ENCODE measurements at places on chromosomes 1 and 21.

DNA sequence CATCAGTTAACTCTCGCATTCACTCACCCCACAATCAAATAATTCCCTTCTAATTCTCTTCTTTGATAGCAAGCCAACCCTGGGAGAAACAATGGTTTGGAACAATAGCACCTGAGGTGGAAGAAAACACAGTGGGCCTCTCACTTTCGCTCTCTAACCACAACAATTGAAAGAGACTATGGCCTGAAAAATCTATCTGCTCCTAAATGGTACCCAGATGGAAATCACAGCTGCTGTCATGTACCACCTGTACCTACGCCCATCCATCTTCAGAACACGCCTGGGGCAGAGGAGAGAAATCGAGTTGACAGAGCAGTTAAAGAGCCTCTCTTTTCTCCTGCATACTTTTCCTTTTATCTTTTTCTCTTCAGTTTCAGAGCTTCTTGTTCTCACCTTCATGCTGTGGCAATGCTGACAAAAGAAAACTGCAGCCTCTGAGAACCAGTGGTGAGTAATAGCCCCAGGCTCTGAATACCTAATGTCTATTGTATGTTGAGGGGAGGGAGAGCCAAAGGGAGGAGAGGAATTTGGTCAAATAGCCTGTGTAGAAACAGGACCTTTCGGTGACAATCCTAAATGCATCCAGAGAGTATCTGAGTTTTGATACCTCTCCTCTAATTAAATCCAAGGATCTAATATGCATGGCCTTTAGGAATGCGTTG lies 57.7 kb downstream of the ZC3H11B start:
- no peak for DNase-seq

DNA sequence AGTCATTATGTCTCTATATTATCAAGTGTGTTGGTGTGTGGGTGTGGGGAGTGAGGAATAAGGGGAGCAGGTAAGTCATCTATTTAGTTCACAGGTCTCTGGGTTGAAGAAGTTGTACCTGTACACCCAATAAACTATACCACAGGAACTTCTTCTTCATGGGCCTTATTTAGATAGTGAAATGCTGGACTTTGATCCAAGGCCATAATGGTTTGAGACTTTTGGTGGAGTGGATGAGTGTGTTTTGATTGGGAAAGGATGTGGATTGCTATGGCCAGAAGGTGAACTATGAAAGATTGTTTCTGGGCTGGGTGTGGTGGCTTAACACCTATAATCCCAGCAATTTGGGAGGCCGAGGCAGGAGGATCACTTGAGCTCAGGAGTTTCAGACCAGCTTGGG lies 7.0 kb upstream of the ZMYM6 start:
- DNase-seq, result no peak

DNA sequence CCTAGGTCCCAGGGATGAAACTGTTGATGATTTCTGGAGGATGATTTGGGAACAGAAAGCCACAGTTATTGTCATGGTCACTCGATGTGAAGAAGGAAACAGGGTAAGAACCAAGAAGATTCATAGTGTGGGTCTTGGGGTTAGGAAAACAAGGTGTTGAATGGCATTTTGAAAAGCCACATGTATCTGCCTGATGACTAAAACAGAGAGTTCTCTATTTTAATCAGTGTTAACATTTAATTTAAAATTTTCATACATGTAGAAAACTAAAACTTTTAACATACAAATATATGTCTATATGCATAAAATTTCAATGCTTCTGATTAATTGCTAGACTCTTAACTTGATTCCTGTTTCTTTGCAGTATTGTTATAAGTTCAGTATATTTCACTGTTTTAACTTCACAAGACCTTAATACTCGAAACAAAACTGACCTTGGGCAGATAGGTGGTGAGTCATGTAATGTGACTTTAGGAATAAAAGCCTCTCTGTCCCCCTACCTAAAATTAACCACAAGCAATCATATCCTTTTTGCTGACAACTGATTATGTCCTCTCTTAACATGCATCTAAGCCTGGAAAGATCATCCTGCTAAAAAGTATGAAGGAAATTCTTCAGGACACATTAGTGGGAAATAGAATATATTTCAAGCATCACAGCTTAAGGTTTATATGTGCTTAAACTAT lies 95.6 kb downstream of the PTPRC start:
- DNase-seq, result no peak

GRCh38 chr1:245878585-245878984 lies 628.5 kb downstream of the SMYD3 start:
- DNase-seq, result no peak

- DNase-seq, result no peak
These were observed 64.1 kb upstream of the ETV3 start for GRCh38 chr1:157202331-157202730.

DNA sequence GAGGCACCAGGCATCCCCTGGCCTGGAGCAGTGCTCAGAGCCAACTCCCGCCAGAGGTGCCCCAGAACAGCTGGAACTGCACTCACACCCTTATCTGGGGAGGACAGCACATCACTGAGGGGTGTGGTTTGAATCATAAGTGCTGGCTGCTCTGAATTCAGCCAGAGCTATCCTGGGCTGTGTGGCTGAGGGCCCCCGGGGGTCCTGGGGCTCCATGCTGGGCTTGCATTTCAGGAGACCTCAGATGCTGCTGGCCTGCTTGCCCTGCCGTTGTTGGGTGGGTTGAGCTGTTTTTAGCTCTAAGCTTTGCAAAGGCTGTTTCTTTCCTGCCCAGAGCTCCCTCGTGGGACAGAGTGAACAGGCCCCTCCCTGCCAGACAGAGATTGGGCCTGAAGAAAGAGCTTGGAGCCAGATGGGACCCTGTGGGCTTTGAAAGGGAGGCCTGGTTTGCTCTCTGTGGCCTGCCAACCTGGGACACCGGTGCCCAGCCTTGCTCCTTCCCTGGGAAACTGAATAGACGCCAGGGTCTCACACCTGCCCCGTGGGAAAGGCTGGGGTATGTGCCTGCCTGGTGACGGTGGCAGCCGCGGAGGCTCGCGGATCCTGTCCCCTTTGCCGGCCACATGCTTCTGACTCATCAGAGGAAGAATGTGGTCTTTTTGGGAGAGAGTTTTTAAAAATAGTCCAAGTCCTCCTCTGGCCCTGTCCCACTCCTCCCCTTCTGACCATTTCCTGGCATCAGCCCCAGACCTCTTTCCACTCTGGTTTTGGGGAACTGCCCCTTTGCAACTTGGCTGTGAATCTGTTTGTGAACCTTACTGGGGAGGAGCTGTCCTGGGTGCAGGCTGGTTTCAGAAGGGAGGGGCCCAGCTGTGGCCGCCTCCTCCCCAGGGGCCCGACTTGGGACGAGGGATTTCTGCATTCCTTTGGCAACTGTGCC lies 30.0 kb downstream of the ARHGEF10L start:
- no peak for DNase-seq

- no peak for DNase-seq
These were observed 806 bp downstream of the DDOST start for GRCh38 chr1:20660363-20660762.

- no peak for DNase-seq
These were observed 10.8 kb downstream of the COL9A2 start for GRCh38 chr1:40306296-40306695.

DNA sequence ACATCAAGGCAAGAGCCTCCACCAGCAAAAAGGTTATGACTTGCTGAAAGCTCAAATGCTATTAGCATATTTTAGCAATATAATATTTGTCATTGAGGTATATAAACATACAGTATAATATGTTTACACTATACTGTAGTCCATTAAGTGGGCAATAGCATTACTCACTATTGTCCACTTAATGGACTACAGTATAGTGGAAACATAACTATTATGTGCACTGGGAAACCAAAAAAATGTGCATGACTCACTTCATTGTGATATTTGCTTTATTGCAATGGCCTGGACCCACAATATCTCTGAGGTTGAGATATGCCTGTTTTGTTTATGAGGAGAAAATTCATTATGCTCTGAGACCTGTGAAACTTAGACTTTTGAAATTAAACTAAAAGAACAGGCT lies 300.0 kb downstream of the BARHL2 start:
- DNase-seq, result no peak

DNA sequence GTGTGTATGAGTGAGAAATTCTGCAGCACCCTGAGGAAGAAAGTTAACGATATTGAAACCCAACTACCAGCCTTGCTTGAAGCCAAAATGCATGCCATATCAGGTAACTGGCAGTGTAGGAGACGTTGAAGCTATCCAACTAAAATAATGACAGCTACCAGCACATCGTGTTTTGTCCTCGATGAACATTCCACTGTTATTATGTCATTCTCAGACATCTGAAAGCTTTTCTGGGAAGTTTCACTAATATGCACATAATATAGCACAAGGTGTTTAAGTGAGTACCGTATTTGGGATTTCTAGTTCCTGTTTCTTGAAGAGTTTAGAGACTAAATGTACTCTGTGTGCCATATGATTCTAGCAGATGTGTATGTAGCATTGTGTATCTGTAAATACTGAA lies 173.5 kb downstream of the DISC1 start:
- DNase-seq, result peak; percentile 4

GRCh38 chr1:93907718-93908117 lies 1.5 kb downstream of the GCLM start:
- DNase-seq, result peak; percentile 13

GRCh38 chr1:166884040-166884642 lies 8.1 kb upstream of the TADA1 start:
- DNase-seq, result no peak

GRCh38 chr1:1402072-1402900 lies 3.2 kb upstream of the CCNL2 start:
- DNase-seq, result no peak

DNA sequence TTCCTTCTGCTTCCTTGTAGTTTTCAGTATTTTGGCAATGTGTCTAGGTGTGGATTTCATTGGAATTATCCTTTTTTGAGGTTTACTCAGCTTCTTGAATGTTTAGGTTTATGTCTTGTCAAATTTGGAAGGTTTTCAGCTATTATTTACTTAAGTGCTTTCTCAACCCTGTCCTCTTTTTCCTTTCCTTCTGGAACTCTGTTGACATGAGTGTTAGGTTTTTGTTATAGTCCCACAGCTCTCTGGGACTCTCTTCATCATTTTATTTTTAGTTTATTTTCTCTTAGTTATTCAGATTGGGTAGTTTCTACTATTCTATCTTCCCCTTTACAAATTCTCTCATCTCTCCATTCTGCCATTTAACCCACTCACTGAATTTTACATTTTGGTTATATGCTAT lies 63.1 kb upstream of the GPR88 start:
- no peak for DNase-seq
